ENCODE measurements at places on chromosomes 6 and 20.

- no peak for DNase-seq
Observed at GRCh38 chr6:147468634-147469033, 39.9 kb upstream of the SAMD5 start.

GRCh38 chr6:44855562-44856411 is 468.3 kb downstream of the CDC5L start:
- peak; percentile 84 for DNase-seq

GRCh38 chr6:99590728-99591672 is 15.6 kb upstream of the PRDM13 start:
- DNase-seq = no peak

DNA sequence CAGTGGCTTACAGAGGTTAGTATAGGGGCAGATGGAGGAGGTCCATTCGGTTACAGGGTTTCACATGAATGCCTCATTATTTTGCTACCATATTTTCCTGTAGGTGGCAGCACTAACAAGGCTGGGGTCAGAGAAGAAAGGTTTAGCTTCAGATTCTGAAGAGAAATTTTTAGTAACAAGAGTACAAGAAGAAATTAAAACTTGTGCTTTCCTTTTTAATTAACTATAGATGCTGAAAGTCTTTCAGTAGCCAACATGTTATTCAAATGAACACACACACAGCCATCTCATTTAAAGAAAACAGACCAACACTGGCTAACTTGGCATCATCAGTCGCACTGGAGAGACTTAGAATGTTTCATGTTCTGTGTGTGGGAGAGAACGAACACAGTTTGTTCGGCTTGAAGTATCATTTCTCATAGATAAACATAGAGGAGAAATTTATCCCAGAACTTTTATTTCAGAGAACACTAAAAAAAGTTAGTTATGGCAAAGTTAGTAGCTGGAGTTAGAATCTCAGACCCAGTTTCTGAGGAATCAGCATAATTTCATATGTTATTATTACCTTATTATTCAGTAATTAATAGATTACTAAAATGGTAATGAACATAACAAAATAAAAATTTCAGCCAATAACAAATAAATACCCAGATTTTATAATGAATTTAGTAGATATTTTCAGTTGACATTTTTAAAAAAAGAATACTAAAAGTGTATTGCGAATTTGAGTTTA is 314.0 kb upstream of the RSPO3 start:
- DNase-seq = peak; percentile 61

DNA sequence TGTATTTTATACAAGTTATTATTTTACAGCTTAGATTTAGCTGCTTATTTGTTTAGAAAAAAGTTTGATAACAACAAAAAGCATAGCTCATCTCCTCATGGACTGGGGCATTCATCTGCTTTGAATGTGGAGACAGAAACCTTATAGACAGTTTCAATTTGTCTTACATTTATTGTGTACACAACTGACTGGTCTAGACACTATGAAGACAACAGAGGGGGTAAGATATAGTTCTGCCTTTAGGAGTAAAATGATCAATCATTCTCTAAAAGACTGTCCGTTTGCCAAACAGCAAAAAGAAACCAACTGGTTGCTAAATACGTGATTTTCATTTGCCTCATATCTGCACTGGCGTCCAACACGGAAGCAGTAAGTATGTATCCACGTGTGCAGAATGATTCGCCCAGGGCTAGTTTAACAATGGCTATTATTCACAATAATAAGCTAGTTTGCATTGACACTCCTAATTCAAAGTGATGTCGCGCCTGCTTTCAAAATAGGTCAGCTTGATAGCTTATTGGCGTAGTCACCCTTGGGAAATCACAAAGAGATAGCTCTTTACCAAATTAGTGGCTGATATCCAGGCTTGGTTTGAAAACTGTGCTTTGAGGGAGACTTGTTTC is 153.6 kb downstream of the BMP2 start:
- no peak for DNase-seq

GRCh38 chr6:3987053-3987452 is 91.9 kb downstream of the FAM217A start:
- peak; percentile 47 for DNase-seq

GRCh38 chr20:25248786-25249172 is 894 bp downstream of the PYGB start:
- no peak for DNase-seq

DNA sequence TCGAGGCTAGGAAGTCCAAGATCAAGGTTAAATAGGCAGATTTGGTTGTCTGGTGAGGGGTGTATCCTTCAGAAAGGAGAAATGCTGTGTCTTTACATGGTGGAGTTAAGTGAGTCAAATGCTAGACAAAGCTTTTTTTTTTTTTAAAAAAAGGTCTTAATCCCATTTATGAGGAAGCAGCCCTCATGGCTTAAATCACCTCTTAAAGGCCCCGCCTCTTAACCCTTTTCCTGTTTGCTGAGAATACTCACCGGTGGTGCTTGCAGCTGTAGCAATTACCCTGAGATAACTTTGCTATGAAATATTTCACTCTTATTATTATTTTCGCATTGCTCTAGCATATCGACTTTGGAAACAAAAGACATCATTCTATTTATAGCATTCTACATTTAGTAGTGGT is 30.8 kb downstream of the FBXO30 start:
- no peak for DNase-seq

DNA sequence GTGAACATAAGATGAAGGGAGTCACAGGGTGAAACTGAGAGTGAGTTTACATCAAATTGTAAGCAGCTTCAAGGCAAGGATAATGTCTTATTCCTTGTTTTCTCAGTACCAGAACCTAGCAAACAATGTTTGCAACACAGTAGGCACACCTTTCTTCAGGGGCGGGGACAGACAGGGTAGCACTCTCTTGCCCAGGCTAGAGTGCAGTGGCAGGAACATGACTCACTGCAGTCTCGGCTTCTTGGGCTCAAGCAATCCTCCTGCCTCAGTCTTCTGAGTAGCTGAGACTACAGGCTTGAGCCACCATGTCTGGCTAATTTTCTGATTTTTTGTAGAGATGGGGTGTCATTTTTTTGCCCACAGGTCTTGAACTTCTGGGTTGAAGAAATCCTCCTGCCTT is 299.8 kb downstream of the CD83 start:
- DNase-seq = no peak

GRCh38 chr6:109389650-109390274 is 7.5 kb upstream of the CD164 start:
- DNase-seq = no peak

GRCh38 chr20:53154540-53154939 is 182.4 kb downstream of the TSHZ2 start:
- DNase-seq = peak; percentile 68

- no peak for DNase-seq
Observed at GRCh38 chr6:680666-681340, 12.1 kb downstream of the EXOC2 start.

- peak; percentile 16 for DNase-seq
Observed at GRCh38 chr20:36579996-36580545, 6.7 kb downstream of the TGIF2 start.

DNA sequence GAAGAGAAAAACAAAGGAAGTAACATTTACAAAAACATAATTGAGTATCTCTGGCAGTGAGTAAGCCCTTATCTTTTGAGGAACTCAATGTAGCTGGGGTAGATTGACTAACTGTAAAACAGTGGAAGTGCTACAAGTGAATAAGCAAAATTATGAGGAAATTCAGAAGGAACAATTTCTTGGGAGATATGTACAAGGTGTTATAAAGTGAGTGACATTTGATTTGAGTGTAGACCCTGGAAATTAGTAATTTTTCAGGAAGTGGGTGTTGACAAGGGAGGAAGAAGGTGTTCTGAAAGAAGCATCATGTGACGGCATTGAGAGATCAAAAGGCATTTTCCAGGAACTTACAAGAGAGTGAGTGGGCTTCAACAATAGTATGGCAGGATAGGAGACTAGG is 22.2 kb downstream of the XRN2 start:
- no peak for DNase-seq

DNA sequence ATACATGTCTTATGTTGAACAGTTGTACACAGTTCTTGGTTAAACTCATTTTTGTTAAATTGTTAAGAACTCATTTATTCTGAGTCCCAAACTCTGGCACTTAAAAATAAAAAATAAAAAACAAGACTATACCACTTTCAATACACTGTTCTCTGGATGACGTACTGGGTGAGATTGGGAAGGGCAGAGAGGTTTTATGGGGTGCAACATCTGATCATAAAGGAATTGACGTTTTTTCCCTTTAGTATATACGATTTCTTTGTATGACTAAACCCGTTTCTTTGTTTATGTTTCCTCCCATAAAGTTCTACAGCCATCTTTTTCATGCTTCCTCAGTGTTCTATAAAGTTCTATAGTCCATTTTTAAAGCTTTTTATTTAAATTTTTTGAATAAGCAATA is 69.1 kb downstream of the TRMT11 start:
- DNase-seq = no peak

GRCh38 chr6:73566954-73567591 is 46.2 kb upstream of the EEF1A1 start:
- peak; percentile 64 for DNase-seq

DNA sequence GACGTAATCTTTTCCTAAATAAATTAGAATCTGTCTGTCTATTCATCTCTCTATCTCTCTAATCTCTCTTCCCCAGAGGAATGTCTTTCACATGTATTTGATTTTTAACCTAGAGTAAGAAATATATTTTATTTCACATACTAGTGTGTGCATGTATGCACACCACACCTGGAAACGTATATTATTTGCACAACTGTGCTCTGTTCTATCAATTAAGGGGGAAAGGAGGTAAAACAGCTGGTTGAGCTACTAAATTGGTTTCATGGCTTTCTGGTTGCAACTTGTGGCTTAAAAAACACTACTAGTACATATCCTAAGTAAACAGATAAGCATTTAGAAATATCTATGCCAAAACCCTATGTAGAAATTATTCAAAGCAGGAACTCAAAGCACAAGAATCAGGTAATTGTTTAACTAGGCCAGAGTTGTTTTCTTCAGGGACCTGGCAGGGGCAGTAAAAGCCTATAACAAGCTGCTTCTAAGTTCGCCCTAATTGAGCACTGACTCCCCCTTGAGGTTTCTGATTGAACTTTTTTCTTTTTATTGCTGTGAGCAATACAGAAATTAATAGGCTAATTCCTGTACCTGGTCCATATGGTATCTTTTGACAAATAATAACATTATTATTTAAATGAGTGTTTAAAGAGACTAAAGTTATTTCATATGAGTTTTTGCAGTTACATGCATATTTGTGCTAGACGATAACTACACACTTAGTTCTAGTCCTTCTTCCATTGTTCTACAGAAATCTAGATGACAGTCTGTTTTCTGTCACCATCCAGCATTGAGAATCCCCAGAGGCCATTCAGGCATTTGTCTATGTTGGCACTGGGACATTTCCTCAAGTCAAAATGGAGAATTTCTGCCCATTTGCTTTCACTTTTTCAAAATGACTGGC is 88.6 kb downstream of the MCHR2 start:
- peak; percentile 62 for DNase-seq

- no peak for DNase-seq
Observed at GRCh38 chr6:70152786-70153185, 150.1 kb downstream of the COL9A1 start.

GRCh38 chr20:37600486-37600885 is 72.8 kb upstream of the BLCAP start:
- DNase-seq = no peak

Measured in fibroblast of skin of right biceps (primary cell).